ENCODE measurements at places on chromosomes 12 and 14.

DNA sequence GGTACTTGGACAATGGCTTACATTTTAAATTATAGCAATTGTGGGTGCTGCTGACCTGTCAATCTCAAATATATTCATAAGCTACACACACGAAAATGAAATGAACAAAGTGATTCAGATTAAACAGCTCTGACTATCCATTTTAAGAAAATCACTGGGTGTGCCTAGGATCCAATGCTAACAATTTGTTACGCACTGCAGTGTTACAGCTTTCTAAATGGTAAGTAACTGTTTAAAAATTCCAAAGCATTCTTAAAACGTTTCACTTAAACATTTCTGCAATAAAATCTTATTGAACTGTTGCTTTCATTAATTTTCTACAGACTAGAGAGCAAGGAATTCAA, 18.9 kb downstream of the LMO3 start:
- no peak for DNase-seq

DNA sequence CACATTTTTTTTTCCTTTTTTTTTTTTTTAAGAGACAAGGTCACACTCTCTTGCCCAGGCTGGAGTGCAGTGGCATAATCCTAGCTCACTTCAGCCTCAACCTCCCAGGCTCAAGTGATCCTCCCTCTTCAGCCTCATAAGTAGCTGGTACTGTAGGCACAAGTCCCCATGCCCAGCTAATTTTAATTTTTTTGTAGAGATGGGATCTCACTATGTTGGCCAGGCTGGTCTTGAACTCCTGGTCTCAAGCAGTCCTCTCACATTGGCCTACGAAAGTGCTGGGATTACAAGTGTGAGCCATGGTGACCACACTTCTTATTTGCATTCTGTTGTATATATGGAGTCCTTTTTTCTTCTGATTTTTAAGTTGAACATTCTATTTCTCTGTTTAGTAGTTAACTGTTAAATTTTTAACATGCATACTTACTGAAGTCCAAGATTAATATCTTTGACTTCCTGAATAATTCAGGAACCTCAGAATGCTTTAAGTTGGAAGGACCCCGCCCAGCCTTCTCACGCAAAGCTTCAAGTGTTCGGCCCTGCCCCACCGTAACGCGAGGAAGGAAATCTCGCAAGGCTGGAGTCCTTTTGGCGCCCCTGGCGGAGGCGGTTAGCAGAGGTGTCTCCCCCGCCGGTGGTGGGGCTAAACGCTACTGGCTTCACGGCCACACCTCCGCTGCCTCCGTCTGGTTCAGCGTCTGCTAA, 21.6 kb downstream of the SPATS2 start:
- DNase-seq: no peak

DNA sequence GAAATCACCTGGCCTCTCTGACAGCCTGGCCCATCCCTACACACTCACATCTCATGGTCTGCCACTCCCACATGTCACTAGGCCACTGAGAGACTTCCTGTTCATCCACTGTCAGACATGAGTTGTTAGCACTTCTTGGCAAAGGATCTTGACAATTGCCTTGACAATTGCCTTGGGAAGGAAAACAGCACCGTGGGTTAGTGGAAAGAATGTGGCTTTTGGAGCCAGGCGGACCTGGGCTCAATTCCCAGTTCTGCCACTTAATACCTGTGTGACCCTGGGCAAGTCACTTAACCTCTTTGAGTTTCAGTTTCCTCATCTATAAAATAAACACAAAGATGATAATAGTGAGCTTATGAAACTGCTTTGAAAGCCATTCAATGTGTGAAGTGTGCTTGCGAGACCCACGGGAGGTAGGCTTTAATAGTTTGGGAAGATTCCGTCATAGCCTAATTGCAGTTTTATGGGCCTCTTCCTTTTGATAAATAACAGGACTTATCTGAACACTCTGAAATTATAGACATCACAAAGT, 250.4 kb downstream of the C12orf75 start:
- no peak for DNase-seq

GRCh38 chr12:3019005-3019680, 58.0 kb upstream of the TSPAN9 start:
- no peak for DNase-seq

DNA sequence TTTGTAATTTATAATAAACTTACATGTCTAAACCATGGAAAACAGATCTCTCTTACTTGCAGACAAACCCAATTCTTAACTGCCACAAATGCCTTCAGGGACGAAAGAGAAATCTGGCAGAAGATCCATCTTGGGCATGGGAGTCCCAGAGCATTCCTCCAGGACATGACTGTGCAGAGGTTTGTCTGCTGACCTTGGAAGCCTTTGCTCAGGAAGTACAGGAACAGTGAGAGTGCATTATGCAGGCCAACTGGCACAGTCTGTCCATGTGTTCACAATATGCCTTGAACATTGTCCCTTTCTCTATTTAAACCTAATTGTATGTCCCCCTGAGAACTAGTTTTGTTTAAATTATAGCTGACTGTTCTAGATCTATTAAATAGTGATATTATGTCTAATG, 467.1 kb downstream of the ATP23 start:
- no peak for DNase-seq

DNA sequence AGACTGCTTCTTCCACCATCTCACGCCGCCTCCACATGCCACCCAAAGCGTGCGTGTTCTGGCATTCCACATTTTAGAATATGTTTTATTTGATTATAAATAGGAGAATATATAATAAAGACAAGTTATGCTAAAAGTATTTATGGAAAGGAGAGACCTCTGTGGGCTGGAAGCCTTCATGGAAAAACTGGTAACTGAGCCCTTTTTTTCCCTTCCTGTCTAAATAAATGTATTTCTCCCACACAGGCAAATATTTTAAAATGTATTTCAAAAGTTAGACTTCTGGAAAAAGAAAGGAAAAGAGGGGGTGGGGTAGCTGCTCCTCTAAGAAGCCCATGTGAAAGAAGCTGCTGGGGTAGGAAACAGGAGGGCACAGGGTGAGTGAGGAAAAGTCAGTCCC, 16.1 kb upstream of the NR4A1 start:
- DNase-seq: no peak

DNA sequence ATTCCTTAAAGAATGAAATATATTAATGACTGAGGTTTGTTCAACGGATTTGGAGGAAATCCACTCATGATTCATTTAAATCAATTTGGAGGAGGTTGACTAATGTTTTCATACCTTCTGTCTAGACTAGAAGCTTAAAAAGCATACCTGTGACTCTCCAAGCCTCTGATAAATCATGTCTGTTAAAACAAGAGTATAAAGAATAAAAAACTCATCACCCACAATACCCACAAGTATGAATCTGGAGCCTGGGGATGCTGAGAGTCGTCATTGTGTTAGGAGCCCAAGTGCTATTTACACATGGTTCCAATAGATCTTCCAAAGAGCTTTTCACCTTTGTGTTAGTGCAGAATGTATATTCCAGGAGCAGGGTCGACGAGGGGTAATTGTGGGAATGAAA, 86.8 kb upstream of the ADAMTS20 start:
- DNase-seq: no peak

DNA sequence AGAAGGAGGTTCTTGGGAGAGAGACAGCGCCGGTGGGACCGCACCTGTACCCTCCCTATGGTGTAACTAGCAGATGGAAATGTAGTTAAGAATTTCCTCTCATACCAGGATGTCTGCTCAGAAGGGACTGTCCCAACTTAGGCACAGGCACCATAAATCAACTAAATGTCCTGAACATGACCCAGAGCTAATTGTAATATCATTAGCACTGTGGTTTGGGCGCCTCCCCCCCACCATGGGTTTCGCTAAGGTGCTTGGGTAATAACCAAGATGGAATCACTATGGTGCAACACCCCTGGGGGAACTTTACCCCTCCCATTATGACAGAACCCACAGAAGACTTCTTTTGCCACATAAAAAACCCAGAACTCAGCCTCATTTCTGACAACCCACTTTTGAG, 15.9 kb downstream of the ZNF641 start:
- DNase-seq: no peak

GRCh38 chr12:13258197-13258596, 61.7 kb downstream of the EMP1 start:
- no peak for DNase-seq
